Activated CD4-positive, alpha-beta T cell treated with anti-CD3 and anti-CD28 coated beads, Interleukin-2, amount 50 U/mL, for 1 hour (primary cell): ENCODE measurements at places on chromosomes 12 and 14.

GRCh38 chr12:115823635-115824034 is 453.9 kb downstream of the MED13L start:
- DNase-seq, result no peak

DNA sequence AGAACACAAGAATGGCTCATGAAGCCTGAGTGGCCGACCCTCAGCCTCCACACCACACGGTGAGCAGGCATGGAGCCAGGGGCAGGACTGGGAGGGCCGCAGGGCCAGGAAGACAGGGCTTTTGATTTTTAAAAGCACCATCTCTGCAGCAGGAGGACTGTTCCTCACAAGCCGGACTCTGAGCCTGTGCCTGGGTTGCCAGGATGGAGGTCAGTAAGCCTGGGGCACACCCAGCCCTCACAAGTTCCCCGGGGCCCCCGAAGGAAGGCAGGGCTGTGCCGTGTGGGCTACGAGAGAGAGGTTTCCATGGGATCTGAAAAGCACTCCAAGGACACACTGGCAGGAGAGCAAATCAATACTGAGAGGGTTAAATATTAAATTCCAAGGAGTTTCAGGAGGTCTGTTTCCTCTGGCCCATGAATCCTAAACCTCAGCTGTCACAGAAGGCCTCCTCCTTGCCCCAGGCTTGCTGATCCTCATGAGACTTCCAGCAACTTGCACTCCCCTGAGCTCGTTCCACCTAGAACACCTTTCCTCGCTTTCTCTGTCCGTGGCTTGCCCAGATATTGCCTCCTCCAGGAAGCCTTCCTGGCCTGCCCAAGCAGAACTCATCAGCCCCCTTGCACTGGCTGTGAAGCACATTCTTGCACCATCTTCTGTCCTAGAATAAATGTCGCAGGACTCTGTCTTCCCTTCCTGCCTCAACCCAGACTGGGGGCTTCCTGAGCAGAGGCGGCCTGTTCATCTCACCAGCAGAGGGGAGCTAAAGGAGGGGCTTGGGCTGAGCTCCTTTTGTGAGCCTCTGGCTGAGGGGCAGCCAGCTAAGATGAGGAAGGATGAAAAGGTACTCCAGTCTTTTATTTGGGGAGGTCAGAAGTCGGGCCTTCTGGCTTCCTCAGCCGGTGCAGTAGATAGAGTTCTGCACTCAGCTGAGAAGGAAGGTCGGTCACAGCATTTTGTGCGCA is 64.6 kb downstream of the CCDC88C start:
- no peak for DNase-seq

DNA sequence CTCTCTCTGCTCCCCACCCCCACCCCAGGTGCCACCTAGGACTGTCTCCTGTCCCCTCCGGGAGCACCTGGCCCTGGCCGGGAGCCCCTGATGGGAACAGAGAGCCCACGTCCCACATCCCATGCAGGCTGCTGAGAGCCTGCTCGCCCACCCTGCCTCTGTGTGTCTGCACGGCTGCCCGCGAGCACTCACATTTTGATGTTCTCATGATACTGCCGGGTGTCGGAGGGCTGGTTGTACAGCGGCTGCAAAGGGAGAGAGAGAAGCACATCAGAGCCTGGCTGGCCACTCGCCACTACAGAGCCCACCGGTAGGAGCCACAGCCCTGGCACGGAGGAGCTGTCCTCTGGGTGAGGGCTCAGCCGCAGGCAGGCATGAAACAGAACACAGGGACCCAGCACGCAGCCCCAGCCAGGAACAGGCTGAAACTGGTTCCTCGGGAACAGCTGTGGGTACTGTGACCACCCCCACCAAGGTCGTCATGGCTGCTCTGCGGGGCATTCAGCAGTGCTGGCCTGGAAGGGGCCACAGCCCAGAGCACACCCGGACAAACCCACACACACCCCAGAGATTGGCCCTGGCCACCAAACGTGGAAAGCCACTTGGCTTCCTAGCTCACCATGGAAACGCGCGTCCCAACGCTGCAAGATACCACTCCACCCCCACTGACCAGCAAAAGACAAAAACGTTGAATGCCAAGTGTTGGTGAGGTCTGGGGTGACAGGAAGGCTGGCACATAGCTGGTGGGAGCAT is 117.6 kb downstream of the NCOR2 start:
- no peak for DNase-seq

DNA sequence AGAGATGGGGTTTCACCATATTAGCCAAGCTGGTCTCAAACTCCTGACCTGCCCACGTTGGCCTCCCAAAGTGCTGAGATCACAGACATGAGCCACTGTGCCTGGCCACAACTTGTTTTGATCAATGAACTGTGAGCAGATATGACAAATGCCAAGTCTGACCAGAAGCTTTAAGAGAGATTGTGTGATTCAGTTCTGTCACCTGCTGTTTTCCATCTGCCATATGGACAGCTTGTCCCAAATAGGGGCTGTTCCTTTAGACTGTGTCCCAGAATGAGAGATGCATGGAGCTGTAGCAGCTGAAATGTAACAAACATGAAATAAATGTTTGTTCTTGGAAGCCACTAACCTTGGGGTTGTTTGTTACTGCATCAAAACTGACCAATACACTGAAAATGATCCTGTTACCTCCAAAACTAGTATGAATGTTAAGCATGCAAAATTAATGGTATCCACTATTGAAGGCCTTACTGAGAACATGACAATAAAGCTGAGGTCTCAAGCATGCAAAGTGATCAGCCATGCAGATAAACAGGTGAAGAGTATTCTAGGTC is 65.9 kb upstream of the MED13L start:
- no peak for DNase-seq

DNA sequence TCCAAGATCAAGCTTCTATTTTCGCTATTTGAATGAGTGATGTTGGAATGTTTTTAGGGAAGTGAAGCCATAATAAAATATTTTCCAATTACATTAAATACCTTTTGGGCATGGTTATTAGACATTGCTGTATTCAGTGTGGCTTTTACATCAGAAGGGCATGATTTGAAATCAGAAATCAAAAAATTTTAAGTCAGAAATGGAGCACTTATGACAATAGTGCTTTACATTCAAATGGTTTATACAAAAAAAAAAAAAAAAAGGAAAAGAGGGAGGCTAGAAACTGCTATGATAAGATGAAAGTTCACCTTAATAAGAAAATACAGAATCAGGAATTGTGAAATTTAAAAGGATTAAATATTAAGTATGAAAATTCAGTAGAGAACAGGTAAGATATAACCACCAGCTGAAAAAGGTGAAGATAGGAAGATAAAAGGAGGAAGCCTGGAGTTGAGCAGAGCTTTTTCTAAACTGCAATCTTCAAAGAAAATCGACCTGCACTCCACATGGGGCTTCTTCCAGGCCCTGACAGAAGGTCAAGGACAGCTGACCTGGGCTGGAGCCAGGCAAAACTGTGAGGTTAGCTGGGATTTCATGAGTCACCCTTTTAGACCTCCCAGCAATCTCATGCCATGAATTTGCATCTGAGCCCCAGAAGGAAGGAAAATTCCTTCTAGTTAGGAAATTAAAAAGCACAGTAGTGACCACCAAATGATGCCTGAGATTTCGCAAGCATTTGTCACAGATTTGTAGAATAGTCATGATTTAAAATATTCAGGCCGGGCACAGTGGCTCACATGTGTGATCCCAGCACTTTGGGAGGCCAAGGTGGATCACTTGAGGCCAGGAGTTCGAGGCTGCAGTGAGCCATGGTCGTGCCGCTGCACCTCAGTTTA is 23.4 kb upstream of the BMP4 start:
- no peak for DNase-seq

- no peak for DNase-seq
Observed at GRCh38 chr12:63041601-63042000, 106.7 kb upstream of the PPM1H start.

DNA sequence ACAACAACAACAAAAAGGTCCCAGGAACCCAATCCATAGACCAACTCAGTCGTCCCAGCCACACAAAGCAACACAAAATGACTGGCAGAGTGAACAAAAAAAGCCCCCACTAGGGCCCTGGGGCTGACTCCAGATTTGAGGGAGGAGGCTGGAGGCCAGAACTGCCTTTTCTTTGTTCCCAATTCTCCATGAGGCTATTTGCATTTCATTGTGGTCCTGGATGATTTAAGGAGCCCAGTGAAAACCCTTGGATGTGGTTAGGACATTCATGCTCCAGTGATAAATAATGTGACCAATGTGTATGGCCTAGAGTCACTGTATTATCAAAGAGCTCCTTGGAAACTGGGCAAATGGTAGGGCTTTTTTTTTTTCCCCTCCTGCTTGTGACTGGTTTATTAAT is 192.9 kb downstream of the NUAK1 start:
- no peak for DNase-seq

GRCh38 chr12:58029260-58029659 is 87.9 kb downstream of the ATP23 start:
- no peak for DNase-seq

DNA sequence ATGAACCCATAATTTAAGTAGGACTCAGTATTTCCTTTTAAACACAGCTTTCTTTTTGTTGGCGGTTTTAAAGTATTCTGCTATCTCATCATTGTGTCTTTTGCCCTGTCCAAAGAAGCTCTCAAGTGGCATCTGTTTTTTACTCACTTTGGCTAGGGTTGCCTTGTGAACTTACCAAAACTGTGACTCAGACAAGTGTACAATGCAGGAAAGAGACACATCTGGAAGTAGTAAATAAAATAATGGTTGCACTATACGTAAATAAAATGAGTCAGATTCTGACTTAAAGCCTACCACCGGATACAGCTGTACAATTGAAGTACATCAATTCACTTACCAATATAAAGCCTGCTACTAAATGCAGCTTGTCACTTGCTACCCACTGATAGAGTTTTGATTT is 619.2 kb upstream of the LRFN5 start:
- no peak for DNase-seq

- DNase-seq, result no peak
Observed at GRCh38 chr14:52248057-52248456, 19.4 kb upstream of the PTGDR start.

GRCh38 chr14:36503771-36504741 is 16.0 kb downstream of the NKX2-1 start:
- no peak for DNase-seq

GRCh38 chr12:82174936-82175335 is 183.3 kb downstream of the CCDC59 start:
- no peak for DNase-seq

GRCh38 chr12:71846322-71846940 is 6.9 kb downstream of the TBC1D15 start:
- no peak for DNase-seq
